ENCODE measurements at places on chromosomes 4 and X.
A peak's percentile ranks its signal among the peaks of the same experiment; 100 is the strongest.

- DNase-seq: no peak
Observed at GRCh38 chr4:153564630-153565525, 98.7 kb downstream of the TMEM131L start.

DNA sequence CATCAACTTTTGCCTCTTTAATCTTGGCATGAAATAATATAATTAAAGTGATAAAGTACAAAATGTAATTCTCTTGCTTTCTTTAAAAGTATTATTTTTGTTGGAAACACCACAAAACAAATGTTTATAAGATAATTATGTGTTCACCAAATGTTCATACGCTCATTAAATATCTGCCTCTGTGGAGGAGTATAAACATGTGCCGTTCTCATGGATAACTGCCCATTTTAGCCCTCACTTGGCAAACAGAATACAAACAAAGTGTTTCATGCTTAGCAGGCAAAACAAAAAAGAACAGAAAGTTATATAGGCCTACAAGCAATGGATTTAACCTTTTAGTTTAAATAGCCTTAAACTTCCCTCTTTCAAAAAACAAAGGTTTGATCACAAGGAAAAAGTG is 800.5 kb upstream of the DIAPH2 start:
- DNase-seq: no peak

- DNase-seq: no peak
Observed at GRCh38 chr4:183154701-183155391, 55.8 kb downstream of the WWC2 start.

DNA sequence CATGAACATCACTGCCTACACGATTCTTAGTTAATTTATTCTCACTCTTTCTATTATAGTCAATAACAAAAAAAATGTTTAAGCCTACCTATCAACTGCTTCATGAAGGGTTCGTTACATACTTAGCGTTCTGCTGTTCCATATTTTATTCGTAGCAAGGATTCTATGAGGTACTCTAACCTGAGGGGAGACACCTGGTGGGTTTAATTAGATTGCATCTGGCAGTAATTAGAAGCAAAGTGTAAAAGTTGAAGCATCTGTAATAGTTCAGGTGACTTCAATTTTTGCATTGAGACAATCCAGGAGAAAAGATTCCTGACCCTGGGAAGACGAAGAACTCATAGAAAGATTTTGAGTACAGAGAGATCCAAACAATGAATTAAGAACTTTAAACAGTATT is 1655.8 kb upstream of the TENM3 start:
- DNase-seq: no peak

- DNase-seq: no peak
Observed at GRCh38 chr4:112289407-112290253, 3.9 kb upstream of the TIFA start.

DNA sequence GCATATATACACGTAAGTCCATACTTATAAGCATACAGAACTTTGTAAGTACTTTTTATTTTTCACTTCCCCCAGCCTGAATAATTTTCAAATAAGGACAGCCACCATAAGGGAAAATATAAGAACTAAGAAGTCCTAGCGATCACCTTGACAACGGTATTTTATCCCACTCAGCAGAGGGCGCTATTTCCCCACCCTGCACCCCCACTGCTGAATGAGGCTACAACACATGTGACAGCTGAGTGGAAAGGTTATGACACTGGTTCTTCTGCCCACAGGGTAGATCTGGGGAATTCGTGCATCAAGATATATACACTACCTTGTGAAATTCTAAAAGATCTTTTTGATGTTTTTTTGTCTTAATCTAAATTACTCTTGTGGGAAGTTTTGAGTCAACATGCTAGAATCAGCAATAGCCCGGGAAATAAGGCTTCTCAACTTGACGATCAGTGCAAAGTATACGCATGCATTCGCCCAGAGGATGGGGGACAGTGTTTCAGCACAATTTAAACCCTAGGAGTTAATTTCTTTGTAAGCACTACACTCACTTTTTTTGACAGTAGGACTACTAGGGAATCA is 151.5 kb downstream of the CORIN start:
- peak; percentile 34 for DNase-seq
